ENCODE measurements at places on chromosomes 12 and 14.

GRCh38 chr14:100871234-100872186 lies 32.0 kb downstream of the RTL1 start:
- no peak for DNase-seq

DNA sequence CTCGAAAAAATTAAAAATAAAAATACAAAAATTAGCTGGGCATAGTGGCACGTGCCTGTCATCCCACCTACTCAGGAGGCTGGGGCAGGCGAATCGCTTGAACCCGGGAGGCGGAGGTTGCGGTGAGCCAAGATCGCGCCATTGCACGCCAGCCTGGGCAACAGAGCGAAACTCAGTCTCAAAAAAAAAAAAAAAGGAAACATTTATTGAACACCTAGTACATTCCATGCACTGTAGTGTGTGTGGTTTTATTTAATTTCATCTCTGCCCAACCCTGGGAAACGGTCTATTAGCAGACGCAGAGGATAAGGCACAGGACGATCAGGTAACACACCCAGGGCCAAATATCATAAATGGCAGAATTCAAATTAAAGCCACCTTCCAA lies 35.8 kb upstream of the SINHCAF start:
- DNase-seq = no peak

GRCh38 chr12:27969624-27970400 lies 2.7 kb downstream of the PTHLH start:
- peak; percentile 69 for DNase-seq

DNA sequence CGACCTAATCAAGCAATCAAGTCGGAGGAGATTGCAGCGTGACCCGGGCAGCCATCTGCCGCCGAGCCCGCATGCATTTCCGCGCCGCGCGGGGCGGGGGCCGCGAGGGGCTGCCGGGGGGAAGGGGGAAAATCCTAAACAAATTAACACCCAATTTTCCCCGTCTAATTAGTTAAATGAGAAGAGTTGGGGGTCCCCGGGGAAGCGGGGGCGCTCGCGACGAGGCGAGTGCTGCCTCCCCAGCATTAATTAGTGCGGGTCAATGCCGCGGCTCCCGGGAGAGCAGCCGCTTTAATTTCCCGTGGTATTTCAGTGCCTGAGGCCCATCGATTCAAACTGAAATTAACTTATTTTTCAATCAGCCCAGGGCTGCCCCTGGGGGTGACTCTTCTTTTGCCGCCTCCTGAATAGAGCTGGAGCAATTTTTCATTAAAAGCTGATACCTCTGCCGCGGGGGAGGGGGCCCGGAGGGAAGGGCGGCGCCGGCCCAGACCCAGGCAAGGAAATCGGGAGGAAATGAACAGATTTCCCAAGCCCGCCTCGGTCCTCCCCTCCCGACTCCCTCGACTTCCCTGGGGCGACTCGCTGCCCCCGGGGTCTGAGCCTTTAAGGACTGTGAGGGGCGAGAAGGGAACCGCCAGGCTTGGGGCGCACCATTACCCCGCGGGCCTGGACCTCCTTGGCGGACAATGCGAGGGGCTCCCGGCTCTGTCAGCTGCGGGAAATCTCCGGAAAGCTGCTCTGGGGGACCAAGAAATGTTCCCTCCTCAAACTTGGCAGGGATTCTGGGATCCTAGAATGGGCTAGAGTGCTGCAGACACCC lies 18.9 kb downstream of the VSX2 start:
- DNase-seq = no peak

DNA sequence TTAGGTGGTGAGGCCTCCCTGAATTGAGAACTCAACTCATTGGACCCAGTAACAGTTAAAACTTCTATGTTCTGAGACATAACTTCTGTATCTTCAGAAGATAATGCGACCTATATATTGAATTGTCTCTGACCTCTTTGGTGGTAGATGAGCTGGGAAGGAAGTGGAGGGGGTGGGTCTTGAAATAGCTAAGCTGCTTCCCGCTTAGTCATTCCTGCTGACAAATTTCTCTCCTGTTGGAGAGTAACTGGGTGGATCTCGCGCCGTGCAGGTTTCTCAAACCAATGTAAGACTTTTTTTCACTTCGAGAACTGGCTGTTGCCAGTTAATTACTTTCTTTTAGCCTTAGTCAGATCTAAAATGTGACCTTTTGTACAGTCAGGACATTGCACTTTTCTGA lies 100.8 kb downstream of the PPHLN1 start:
- DNase-seq = no peak

DNA sequence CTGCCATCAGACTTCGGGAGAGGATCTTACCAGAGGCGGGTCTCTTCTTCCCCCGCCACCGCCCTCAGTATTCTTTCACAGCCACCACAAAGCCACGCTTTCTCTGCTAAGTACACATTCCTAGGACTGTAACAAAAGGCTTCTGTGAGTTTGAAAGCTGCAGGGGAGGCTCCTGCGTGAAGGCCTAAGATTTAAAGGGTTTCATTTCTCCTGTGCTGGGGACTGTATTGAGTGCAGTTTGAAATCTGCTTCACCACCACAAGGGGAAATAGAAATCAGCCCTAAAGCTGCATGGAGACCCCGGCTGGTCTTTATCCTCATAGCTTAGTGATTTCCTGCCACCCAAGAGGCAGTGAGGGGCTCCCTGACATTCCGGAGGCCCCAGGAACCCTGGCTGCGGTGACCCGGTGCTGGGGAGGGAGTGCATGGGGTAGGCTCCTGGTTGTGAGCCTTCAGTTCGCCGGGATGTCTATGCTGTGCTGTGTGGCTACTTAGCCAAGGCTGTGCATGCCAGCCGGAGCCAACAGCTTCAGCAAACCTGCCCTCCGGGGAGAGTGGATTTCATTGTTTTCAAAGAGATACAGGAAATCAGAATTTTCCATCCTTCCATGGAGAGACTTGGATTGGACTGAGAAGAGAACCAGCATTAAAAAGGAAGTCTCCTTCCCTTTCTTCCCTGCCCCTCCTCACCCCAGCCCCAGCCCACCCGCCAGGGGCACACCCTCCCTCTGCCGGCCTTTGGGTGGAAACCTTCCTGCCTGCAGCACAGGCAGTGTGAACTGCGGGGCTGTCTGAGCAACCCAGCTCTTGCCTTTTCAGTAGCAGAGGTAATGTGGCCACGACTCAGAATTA lies 163.3 kb downstream of the ETV6 start:
- peak; percentile 15 for DNase-seq

- DNase-seq = no peak
These were observed 20.7 kb downstream of the ANO2 start for GRCh38 chr12:5924342-5924741.

- DNase-seq = no peak
These were observed 7.7 kb downstream of the ZNF641 start for GRCh38 chr12:48342980-48343379.

GRCh38 chr14:57089901-57090300 lies 178.8 kb downstream of the EXOC5 start:
- peak; percentile 93 for DNase-seq

All from NCI-H1417 (cell line).